ENCODE measurements at places on chromosomes 5 and 9.

- no peak for DNase-seq
These were observed 8.1 kb downstream of the SPRY4 start for GRCh38 chr5:142316681-142317080.

GRCh38 chr5:164336906-164337305, 831.5 kb downstream of the MAT2B start:
- no peak for DNase-seq

DNA sequence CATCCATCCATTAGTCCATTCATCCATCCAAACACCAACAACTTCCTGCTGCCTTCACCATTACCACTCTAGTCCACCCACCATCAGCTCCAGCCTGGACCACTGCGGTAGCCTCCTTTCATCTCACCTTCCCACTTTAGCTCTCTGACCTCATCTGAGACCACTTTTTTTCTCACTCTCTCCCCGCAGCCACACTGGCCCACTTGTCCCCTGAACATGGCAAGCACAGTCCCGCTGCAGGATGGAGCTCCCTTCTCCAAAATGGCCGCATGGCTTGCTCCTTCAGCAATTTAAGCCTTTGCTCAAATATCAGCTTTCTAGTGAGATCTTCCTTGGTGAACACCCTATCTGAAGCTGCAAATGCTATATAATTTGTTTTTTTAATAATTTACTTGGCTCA, 11.1 kb downstream of the CSF1R start:
- no peak for DNase-seq

- DNase-seq, result no peak
These were observed 42.9 kb downstream of the CDK5RAP2 start for GRCh38 chr9:120536949-120537640.

DNA sequence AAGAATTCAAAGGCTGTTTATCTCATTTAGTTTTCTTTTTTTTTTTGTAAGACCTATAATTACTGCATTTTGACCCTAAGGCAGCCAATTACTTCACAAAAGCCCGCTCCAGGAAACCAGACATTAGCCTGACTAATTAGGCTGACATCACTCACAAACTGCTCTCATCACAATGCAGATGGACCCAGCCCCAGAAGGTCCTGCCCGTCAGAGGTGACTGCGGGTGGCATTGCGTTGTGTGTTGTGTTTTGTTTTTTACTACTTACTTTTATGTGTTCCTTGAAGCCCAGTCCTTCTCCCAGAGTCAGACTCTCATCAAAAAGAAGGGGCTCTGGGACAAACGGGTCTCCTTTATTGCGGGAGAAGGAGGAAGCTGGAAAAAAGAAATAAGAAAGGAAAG, 172.2 kb downstream of the HSD17B3 start:
- DNase-seq, result no peak

GRCh38 chr9:96868709-96869108, 14.4 kb upstream of the ZNF782 start:
- DNase-seq, result no peak

DNA sequence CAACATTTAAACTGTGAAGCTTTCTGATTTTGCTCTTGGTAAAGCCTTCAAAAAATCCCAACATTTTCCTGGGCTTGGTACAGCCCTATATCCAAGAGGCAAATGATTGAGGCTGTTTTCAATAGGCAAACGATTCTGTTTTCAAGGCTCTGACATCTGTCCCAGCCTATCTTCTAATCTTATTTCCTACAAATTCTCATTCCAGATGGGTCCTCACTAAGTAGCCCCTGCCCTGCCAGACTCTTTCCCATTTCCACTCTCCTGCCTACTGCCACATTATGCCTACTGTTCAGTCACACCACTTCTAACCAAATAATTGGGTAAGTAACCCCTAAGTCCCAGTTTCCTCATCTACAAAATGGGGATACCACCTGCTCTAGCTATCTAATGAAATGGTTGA, 3.5 kb downstream of the GBA2 start:
- no peak for DNase-seq

- no peak for DNase-seq
These were observed 37.9 kb downstream of the AHRR start for GRCh38 chr5:359301-359897.

- no peak for DNase-seq
These were observed 15.7 kb downstream of the CDC14B start for GRCh38 chr9:96604004-96604319.

- no peak for DNase-seq
These were observed 108.4 kb downstream of the GHR start for GRCh38 chr5:42531611-42532010.

- DNase-seq, result no peak
These were observed 26.5 kb downstream of the POLK start for GRCh38 chr5:75538211-75538610.

DNA sequence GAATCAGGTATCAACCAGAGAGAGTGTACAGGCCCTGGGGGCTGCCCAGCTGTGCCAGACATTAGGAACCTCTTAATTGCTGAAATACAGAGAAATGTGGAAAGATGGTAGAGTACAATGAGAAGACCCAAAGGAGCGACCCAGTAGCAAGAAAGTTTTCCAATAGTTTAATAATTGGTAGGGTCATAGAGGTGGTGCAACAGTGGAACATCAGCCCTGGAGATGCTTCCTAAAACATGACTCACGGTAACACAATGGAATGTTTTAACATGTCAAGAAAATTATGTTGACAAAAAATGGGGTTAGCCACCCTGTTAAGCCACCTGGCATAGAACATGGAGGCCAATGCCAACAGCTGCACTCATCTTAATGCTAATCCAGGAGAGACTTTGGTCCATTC, 284.1 kb downstream of the ELAVL2 start:
- DNase-seq, result no peak

DNA sequence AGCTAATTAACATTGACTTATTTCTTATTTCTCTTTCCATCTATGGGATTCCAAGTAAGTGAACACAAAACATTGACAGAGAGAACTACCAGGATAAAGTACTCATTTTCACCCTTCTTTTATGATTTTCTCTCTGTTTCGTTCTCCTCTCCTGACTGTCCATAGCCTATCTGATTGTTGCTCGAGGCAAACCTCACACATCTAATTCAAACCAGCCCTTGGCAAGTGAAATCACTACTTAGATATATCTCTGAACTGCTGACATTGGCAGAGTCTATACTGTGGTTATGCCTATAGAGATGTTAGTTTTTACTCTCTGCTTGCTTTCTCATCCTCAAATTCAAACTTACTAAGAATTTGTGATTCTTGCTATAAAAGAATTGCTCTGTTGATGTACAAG, 248.8 kb downstream of the ISL1 start:
- DNase-seq, result no peak

- no peak for DNase-seq
These were observed 179.1 kb downstream of the FAM170A start for GRCh38 chr5:119808474-119808873.

DNA sequence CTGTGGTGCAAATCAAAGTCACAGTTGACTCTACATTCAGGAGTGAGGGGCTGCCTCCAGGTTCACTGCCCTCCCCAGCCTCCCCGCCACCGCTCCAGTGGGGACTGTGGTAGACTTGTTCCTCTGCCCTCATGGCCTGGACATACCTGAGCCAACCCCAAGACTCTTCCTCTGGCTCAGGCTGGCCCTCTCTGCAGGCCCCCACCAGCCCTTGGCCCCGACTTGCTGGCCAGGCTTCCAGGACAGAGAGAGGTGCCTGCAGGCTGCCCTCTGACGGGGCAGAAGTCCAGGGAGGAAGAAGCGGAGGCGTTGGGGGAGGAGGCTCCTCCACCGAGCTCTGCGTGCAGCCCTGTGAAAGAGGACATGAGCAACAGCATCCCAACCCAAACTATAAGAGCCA, 2.8 kb upstream of the SARDH start:
- no peak for DNase-seq

GRCh38 chr5:35856765-35857351, at the start of gene IL7R:
Gene IL7R, plus strand, starts transcription at chr5:35856891. Its CDS starts 87 bp downstream, at chr5:35856978.
- DNase-seq, result no peak

DNA sequence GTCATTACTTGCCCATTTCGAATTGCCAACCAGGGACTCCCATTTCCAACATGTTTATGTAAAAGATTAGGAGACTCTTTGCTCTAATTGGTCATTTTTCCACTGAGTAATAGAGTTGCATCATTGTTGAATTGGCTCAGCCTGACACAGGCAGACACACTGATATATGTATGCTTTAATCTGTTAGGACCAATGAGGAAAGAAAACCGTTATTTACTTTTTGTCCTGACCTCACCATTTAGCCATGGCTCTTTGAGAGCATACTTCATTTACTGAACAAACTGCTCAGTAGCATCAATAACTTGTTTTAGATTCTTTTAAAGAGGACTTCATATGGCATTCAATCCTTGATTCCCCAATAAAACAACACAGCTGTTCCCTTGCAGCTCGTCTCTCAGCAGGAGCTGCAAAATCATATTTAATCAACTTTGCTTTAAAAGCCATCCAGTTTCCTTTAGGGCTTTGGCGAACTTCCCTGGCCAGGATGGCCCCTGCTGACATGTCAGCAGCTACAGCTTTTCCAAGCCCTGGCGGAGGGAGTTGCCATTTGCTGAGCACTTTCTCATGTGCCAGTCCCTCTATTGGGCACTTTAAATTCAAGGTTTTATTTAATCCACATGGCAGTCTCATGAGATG, 251.5 kb upstream of the TNC start:
- DNase-seq, result no peak

DNA sequence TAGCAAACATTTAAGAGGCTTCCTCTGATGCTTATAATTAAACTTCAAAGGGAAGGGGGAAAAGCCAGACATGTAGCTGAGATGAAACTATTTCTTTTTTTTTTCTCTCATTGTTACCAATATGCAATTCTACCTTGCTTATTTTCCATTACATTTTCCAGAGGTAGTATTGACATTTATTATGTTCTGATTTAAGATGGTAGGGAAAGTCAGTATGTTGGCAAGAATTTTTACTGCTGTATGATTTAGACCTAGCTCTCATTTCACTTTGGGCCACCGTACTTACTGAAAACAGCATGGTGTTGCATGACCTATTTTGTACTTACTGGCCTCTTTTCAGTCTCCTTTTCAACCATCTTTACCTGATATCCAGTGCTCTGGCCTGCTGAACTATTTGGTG, 9.6 kb upstream of the SPINK6 start:
- DNase-seq, result no peak

GRCh38 chr9:106897236-106897635, 34.3 kb downstream of the ZNF462 start:
- DNase-seq, result no peak

DNA sequence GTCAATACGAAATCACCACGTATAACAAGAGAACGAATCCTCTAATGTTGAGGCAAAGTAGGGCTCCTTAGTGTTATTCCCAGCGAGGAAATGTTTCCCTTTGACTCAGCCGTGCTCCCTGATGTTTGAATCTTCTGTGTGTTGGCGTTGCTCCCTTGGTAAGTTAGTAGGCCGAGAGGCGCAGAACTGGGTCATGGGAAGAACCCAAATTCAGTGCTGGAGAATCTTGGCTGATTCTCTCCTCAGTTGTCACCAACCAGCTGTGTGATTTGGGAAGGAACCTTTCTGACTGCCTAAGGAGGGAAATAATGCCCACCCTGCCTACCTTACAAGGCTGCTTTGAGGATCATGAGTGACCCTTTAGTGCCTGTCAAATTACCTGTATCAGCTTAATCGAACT, 22.5 kb downstream of the PRKACG start:
- no peak for DNase-seq

DNA sequence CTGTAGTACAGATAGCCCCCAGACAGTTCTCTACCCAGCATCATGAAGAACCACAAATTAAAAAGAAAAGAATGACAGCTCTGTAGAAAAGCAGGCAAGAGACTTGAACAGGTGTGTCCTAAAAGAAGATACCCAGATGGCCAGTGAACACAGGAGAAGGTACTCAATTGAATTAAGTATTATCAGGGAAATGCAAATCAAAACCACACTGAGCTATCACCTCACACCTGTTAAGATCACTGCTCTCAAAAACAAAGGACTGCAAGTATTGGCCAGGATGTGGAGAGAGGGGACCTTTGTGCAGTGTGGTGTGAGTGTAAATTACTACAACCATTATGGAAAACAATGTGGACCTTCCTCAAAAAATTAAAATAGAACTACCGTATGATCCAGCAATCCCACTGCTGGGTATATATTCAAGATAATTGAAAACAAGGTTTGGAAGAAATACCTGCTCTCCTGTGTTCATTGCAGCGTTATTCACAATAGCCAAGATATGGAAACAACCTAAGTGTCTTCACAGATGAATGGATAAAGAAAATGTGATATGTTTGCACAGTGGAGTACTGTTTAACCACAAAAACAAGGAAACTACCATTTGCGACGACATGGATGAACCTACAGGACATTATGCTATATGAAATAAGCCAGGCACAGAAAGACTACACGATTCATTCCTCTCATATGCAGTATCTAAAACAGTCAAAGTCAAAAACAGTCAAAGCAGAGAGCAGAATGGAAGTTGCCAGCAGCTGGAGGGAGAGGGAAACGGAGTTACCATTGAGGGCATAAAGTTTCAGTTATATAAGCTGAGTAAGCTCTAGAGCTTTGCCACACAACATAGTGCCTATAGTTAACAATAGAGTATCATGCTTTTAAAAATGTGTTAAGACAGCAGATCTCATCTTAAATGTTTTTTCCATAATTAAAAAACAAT, 102.6 kb downstream of the WNK2 start:
- DNase-seq, result no peak

DNA sequence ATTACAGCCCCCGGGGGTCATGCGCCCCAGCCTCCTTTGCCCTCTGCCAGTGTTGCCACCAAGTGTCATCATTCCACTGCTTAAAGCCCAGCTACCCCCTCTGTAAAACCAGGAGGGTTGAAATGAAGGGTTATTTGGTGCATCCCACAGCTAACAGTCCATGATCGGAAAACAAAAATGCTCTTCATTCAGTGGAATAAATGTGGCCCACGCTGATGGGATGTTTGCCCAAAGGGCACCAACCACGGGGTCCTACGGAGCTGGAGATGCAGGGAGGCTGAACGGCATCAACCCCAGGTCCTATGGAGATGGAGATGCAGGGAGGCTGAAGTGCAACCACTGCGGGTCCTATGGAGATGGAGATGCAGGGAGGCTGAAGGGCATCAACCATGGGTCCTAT, 218.5 kb upstream of the IRX1 start:
- no peak for DNase-seq

- DNase-seq, result no peak
These were observed 23.0 kb upstream of the SLC6A3 start for GRCh38 chr5:1468247-1468612.

- DNase-seq, result no peak
These were observed 63.3 kb downstream of the CARTPT start for GRCh38 chr5:71782393-71782770.

- DNase-seq, result no peak
These were observed 147.5 kb upstream of the RUSC2 start for GRCh38 chr9:35342221-35342958.

- DNase-seq, result no peak
These were observed 545.9 kb downstream of the RAB3C start for GRCh38 chr5:59128646-59129290.

Data from activated naive CD4-positive, alpha-beta T cell treated with anti-CD3 and anti-CD28 coated beads, Interleukin-2, amount 50 U/mL, for 16 hours (primary cell).